ENCODE measurements at places on chromosomes 1 and 21.

GRCh38 chr21:33847588-33848248 is 67.9 kb downstream of the ATP5PO start:
- no peak for DNase-seq

DNA sequence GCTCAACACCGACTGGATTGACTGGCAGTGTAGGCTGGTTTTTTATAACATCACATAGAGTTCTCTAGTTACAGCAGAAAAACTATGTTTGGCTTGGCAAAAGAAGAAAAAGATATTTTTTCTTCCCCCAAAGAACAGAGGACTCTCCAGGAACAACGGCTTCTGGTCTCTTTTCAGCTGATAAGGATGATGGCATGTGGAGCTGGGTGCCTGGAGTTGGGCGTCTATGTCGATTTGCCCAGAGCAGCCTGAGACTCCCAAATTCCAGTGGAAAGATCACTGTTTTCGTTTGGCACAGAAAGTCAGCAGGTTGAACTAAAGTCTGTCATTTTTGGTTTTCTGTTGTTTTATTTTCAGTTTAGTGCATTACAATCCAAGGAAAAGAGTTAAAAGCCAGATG is 91.1 kb downstream of the SMYD2 start:
- no peak for DNase-seq

DNA sequence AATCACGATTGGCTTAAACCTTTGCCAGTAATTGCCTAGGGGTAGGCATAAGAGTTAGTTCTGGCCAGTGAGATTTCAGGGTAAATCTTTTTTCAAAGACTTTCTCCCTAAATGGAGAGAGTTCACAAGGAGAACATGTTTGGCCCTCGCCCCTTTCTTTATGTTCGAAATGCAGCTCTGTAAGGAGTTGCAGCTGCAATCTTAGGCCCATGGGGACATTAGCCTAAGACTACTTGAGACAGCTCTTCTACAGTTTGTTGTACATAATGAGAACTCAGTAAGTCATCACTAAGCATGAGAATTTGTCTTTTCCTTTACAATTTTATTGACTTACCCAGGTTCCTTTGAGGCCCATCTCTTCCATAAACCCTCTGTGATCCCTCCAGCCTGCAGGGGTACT is 40.4 kb upstream of the GADD45A start:
- DNase-seq = no peak

DNA sequence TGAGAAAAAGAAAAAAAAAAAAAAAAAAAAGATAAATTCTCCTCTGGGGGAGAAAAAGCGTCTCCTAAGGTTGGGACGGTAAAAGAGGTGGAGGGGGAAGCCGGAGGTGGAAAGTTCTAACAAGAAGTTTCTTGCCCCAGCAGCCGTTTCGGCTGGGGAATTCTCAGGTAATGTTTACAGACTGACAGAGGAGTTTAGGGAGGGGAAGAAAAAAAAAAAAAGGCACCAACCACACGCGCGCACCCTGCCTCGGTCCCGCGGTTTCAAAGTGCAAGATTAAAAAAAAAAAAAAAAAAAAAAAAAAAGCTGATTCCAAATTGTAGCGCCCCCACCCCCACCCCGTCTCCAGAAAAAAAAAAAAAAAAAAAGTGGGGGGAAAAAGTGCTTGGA is 504 bp downstream of the DHRS3 start:
- DNase-seq = no peak

- no peak for DNase-seq
Observed at GRCh38 chr1:109827466-109827865, 63.7 kb upstream of the EPS8L3 start.

DNA sequence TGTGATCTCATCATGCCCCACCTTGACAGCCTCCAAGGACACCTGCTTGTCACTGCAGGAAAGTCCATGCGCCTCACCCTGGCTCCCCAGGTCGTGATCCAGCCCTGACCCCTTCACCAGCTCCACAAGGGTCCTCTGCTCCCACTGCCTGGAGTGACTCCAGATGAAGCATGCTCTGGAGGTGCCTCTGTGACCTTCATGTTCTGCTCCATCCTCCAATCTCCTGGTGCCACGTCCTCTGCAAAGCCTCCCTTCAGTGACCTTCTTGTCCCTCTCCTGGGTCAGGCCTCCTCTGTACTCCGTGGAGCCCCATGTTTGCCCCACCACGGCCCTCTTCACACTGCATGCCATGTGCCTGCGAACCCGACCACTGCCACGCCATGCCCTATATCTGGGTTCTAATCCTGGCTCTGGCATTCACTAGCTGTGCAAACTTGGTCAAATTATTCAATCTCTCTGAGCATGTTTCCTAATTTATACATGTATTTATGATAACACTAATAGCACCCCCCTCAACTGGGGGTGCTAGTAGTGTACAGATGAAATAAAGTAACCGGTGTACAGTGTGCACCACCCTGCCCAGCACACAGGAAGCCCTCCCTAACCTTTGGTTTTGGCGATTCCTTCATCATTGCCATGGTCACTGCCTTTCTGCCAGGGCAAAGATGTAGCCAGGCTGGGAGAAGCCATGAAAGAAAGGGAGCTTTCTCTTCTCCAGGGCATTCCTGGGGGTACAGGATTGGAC is 77.4 kb downstream of the STUM start:
- no peak for DNase-seq

DNA sequence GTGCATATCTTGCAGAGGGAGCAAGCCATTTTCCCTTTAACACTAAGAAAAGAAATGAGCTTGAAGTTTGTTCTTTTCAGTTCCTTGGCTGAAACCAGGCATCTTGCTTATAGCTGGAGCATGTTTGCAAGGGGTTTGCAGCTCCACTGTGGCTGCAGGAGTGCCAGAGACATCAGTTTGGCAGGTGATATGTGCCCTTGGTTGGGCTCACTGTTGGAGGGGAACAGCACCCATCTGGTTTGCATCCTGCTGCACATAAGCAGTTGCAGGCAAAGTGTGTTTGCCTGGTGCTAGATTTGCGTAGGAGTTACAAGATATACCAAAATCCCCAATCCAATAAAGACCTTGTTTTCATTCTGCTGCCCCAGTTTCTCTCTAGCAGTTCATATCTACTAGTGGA is 47.8 kb upstream of the IKBKE start:
- DNase-seq = no peak

DNA sequence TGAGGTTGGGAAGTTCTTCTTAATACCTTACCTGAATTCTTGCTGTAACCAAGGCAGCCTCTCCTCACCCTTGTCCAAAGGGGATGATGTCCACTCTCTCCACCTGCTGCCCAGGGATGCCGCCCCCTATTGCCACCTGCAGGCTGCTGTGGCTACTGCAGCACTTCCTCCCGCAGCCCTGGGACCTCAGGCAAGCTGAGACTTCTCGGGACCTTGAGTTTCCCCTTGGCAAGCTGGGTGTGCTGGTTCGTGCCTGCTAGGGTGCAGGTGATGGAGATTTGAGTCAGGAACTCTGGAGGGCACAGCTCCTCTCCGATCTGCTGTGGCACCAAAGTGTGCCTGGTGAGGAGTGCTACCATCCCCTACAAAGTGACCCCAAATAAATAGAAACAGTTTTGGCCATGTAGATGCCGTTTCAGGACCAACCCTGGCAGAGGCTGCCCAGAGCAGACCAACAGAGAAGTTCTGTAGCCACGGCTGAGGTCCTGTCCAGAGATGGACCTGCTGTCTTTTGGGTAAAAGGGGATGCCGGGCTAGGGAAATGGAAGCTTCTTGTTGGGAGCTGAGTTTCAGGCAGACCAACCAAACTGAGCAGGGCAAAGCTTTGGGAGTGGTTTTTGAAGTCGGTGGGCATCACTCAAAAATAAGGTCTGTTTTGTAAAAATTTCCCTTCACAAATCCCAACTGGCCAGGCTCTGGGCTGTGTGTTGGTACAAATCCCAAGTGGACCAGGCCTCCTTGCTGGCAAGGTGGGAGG is 31.7 kb downstream of the RUNX3 start:
- no peak for DNase-seq

DNA sequence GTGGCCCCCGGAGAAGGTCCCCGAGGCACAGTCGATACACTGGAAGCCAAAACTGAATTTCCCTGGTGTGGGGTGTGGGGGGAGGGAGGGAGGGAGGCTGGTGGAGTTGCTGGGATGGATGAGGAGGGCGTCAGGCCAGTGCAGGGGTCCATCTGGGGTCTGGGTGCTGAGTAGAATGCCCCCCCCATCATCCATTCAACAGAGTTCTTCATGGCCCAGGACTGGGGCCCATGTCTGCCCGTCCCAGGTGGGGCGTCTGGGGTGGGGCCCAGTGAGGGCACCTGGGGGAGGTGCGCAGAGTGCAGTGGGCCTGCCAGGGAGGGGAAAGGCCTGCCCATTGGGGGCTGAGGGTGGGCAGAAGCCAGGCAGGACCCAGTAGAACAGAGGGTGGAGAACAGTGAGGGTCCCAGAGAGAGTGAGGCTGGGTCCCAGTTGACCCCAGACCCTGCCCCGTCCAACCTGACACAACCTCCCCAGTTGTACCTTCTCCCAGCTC is 1.9 kb downstream of the TNFRSF18 start:
- DNase-seq = no peak

- DNase-seq = no peak
Observed at GRCh38 chr1:183051546-183051945, 28.3 kb downstream of the LAMC1 start.

DNA sequence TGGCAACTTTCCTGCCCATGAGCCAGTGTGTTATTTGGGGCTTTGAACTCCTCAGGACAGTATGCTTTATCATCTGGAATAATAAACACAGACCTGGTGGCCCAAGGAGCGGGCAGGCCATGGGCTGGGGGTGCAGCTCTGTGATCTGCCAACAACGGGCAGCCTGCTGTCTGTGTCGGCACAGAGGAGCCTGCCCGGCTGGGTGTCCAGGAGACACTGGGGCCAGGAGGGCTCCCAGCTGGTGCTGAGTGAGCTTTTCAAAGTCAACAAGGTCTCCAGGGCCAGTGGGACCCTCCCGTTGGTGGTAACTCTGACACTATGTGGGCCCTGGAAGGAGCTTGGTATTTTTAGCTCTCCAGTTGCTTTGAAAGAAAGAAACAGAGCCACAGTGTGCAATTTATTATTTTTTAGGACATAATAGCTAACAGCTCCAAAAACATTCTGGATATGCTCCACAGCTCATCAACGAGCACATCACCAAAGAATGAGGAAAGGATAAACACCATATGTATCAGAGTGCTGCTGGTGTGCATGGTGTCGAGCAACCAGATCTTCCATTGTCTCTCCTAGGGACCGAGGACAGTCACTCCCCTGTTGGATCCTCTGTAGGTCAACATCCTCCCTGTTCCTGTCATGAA is 488.7 kb upstream of the USP24 start:
- no peak for DNase-seq

DNA sequence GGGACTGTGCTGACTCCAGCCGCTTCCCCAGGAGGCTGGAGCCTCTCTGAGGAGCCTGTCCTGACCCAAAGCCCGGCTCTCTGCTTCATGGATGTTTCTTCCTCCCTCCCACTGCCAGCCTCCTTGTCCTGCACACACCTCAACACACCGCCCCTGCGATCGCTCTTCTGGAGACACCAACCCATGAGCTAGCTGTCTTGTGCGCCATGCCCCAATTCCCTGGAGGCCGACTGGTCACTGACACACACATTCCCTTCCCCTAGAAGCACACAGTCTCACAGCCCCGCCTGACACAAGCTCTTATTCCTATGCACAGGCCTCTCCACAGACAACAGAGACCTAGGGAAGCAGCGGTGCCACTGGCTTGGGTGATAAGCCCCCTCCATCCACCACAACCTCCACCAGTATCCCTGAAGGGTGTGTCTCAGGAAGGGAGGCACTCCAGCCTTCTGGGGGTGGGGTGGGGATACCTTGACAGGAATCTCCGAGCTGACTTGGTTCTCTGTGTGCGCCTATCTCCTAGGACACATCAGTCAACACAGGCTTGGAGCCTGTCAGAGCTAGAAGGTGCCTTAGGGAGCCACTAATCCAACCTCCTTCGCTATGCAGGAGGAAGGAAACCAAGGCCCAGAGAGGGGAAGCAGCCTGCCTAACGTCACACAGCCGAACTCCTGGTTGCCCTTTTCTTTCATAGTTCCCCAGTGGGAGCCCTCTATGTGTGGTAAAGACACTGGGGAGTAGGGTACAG is 31.1 kb downstream of the AHDC1 start:
- peak; percentile 30 for DNase-seq

- DNase-seq = no peak
Observed at GRCh38 chr1:228807904-228808605, 72.8 kb downstream of the RHOU start.

DNA sequence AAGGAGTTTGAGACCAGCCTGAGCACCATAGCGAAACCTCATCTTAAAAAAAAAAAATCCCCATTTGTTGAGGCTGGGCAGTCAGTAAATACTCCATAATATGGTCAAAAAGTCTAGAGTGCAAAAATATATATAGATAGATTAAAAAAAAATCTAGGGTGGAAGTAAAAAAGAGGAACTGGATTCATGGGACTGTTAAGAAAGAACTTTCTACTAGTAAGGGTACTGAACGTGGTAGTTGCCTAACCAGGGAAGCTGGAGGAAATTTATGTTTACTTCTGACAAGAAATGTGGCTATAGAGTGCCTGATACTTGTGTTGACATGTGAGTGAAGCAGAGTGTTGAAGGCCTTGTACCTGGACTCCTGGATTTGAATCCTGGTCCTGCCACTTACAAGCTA is 265.9 kb upstream of the FAM78B start:
- DNase-seq = no peak

- DNase-seq = no peak
Observed at GRCh38 chr1:175250027-175250426, 57.5 kb upstream of the KIAA0040 start.
